ENCODE measurements at places on chromosomes 3 and 15. TPM values are rescaled to one million over a fixed set of nuclear protein-coding genes. Genes with fewer than 3 reads are reported as not detected.

DNA sequence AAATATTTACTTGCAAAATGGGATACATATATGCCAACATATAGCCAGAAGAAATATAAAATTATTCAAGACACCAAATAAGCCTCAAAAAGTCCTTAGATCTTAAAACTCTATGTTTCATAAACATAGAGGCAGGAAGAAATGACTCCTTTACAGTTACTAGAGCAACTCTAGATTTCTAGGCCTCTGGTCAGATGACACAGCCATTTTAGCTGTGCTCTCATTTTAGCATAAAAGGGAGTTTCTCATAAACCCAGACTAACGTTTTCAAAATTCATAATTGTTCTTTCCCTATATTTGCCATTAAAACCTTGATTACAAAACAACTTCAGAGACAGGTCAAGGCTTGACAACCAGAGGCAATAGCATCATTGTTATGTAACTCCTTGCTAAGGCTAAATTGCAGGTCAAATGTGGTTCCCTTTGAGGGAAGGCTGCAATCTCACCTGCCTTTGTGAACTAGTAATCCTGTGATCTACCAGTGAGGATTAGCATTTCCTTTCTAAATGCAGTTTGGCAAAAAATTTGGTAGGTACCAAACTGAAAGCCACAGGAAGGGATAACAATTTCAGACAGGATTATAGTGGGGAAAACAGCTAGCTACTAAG lies 8.2 kb downstream of the THOC7 start:
- no peaks in the 10 kb centered on the region for H3K27me3 ChIP-seq
- DNase-seq = no peak
- no peak overlapping the region for H3K4me3 ChIP-seq
- peaks cover 8% of the 10 kb centered on the region for H3K36me3 ChIP-seq
- H3K4me1 ChIP-seq = peaks cover 17% of the 10 kb centered on the region
- H3K27ac ChIP-seq = no peak overlapping the region

The AGBL1 gene
- total RNA-seq = 0.07 TPM

The MYH15 gene
- 0.26 TPM for total RNA-seq

DNA sequence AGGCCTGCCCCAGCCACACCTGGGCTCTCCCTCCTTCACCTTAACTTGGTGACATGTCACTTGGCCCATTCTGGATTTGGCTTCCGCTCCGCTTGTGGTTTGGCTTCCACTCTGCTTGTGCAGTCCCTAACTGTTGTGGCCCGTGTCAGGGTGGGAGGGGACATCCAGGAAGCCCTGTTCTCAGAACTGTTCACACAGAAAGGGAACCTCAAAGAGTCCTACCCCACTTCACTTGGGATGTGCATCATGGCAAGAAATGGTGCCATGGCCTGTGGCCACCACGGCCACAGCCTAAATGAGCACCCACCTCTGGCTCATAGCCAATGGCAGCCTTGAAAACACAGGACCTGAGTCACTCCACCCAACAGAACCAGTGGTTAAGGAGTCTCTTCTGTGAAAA lies 63.4 kb downstream of the CYP19A1 start:
- no peak for DNase-seq
- H3K4me1 ChIP-seq = no peaks in the 10 kb centered on the region
- H3K27ac ChIP-seq = no peak overlapping the region
- H3K4me3 ChIP-seq = no peak overlapping the region
- peaks cover 25% of the 10 kb centered on the region for H3K27me3 ChIP-seq
- no peaks in the 10 kb centered on the region for H3K36me3 ChIP-seq

GRCh38 chr3:113966172-113966571 lies 18.4 kb downstream of the ZDHHC23 start:
- H3K27me3 ChIP-seq = no peaks in the 10 kb centered on the region
- DNase-seq = no peak
- no peak overlapping the region for H3K27ac ChIP-seq
- H3K36me3 ChIP-seq = no peaks in the 10 kb centered on the region
- H3K4me1 ChIP-seq = no peaks in the 10 kb centered on the region
- no peak overlapping the region for H3K4me3 ChIP-seq

GRCh38 chr3:37974121-37975083 lies 16.2 kb upstream of the VILL start:
- H3K36me3 ChIP-seq = peaks cover 30% of the 10 kb centered on the region
- peaks cover 17% of the 10 kb centered on the region for H3K4me1 ChIP-seq

DNA sequence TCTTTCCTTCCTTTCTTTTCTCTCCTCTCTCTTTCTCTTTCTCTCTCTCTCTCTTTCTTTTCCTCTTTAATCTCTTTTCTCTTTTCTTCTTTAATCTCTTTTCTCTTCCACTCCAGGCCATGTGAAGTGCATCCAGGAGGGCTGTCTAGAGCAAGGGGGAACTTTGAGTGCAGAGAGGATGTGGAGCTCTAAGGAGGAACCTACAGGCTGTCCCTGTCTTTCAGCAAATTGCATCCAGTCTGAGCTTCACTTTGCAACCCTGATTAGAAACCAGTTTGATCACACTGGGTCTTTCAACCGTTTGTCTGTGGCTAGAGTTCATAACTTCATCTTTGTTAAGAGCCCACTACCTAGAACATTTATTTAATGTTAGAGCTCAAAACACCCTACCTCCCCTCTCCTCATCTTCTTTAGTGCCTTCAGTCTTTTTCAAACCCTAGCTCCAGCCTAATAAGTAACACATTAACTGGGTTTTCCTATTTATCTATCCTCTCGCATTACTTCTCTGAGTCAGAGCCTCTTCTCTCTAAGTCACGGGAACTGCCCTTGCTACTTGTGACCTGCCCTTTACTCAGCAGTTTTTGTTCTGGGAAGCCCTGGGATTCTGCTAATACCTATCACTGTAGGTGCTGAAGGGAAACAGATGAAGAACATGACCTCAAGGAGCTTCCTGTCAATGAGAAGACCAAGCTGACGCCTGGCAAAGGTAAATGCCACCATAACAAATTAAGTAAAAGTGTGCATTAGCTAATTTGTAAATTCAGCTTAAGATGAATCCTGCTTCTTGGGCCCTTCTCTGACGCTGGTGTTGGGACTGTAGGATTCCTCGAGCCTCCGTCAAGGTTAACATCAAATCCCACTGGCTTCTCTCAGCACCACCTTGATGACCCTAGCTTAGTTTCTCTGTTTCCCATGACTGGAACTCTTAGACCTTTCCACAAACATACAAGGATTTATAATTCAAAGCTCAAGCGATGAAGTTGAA lies at the start of gene GCNT3:
GCNT3 (plus strand) TSS at position 508 of the 985 bp plus-strand sequence. CDS start 6,456 bp downstream, outside the sequence.
- H3K27me3 ChIP-seq = peaks cover 20% of the 10 kb centered on the region
- peak within 1 kb of the TSS; percentile 64 for H3K27ac ChIP-seq
- H3K4me1 ChIP-seq = peaks cover 17% of the 10 kb centered on the region

GRCh38 chr3:86792316-86792715 lies 198.6 kb downstream of the VGLL3 start:
- H3K27ac ChIP-seq = no peak overlapping the region
- peaks cover 4% of the 10 kb centered on the region for H3K4me1 ChIP-seq
- no peaks in the 10 kb centered on the region for H3K27me3 ChIP-seq
- no peak overlapping the region for H3K4me3 ChIP-seq
- DNase-seq = no peak

The CPN2 gene
- not detected for total RNA-seq

The GPR171 gene
- total RNA-seq = not detected

The CCR8 gene
- 1.2 TPM for total RNA-seq

DNA sequence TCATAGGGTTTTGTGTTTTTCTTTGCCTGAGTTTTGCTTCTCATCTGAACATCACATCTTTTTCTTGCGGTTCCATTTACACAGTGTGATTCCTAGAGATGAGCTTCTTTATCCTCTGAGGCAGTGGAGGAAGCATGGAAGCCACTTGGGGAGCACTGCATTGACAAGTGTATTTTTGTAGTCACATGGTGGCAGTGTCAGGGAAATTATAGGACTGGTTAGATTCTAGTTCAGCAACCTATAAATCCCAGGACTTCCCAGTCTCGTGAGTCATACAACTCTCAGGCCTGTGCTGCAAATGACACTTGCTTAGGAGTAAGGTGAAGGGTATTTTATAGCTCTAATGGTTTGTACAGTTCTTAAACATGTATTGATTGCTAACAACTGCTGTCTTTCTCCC lies 58.4 kb downstream of the RBM6 start:
- no peaks in the 10 kb centered on the region for H3K27me3 ChIP-seq
- peak overlapping the region; percentile 50 for H3K27ac ChIP-seq
- peaks cover 22% of the 10 kb centered on the region for H3K36me3 ChIP-seq
- H3K4me1 ChIP-seq = peaks cover 5% of the 10 kb centered on the region
- DNase-seq = no peak

- DNase-seq = no peak
- H3K4me3 ChIP-seq = no peak overlapping the region
- H3K27ac ChIP-seq = no peak overlapping the region
- peaks cover 34% of the 10 kb centered on the region for H3K4me1 ChIP-seq
- peaks cover 10% of the 10 kb centered on the region for H3K36me3 ChIP-seq
These were observed 7.5 kb downstream of the ISLR start for GRCh38 chr15:74180881-74181602.

GRCh38 chr3:70000028-70000410 lies 486 bp downstream of the SAMMSON start:
- DNase-seq = no peak
- H3K4me1 ChIP-seq = peaks cover 36% of the 10 kb centered on the region
- H3K36me3 ChIP-seq = no peaks in the 10 kb centered on the region
- no peaks in the 10 kb centered on the region for H3K27me3 ChIP-seq
- H3K27ac ChIP-seq = no peak overlapping the region
